Body of pancreas (tissue), 4 donors: ENCODE measurements at places on chromosomes 6 and 20. TPM values are rescaled to one million over a fixed set of nuclear protein-coding genes. Genes with fewer than 3 reads are reported as not detected.
A peak's percentile ranks its signal among the peaks of the same experiment; 100 is the strongest.

DNA sequence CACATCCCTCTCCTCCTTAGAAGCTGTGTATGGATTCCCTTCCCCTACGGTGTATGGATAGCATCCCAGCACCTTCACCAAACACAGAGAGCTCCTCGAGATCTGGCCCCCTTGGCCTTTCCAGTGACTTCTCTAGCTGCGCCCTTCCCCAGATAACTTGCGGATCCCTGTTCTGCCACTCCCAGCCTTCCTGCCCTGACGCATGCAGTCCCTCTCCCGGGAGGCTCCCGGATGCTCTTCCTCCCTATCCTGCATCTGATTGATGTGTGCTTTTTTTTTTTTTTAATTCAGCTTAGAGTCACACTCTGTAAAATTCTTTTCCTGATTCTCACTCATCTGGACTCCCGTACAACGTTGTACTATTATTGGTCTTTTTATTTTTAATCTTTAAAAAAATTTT is 44.8 kb downstream of the GCNT2 start:
- DNase-seq: no peak

DNA sequence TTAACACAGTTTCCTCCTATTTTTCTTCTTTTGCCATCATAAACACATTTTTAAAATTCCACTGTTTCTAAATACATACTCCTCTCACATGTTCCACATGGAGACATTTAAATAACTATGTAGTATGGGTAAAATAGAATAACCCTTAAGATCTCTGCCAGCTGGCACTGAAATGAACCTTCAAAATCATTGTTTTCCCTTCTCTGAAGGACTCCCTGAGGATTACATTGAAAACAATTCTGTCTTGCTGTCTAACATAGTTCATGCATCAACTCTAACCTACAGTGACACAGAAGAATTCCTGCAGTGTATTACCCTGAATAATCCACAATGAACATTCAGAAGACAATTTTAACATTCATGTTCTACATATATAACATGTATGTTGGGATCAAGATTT is 1361.8 kb upstream of the CITED2 start:
- DNase-seq: no peak

DNA sequence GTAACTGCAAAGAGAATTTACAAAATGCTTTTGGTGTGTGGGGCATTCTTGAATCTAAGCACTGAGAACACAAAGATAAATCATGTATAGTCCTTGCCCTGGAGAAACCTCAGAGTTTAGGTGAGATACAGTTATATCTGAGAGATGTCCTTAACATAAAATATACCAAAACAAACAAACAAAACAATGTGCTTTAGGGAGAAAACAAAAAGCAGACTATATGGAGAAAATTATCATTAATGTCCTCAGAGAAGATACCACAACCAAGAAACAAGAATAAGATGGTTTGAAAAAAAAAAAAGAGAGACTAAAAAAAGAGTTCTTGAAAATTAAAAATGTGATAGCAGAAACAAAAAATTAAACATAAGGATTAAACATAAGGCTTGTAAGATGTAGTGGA is 8.0 kb downstream of the KIF13A start:
- no peak for DNase-seq

DNA sequence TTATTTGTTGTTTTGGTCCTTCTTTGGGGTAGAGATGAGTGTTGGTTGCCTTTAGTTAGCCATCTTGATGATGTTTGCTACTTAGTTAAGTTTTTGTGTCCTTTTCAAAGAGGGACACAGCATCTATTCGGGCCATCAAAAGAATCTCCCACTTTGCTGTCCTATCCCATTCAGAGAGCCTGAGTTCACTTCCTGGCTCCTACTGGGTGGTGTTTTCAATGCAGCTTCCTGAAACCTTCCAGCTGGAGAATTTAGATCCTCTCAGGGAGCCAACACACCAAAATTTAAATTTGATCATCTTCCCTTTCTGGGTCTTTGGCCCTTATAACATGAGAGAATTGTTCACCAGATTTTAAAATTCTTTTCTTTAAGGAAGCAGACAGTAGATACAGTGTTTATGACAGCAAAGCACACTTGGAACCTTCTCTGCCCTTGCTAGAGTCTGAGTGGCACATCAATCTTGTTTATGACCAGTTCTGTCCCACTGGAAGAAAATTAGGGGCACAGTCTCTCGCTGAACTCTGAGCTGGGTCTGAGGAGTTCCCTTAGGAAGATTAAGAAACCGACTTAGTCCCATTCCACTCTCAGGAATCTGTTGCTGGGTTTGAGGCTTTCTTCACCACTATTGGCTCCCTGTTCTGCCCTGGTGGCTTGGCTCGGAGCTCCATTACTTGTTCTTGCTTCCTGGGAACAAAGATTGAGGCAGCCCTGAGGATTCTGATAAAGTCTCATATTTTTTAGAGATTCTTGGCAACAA is 115.5 kb downstream of the CCDC170 start:
- no peak for DNase-seq

GRCh38 chr20:35788796-35789195 is 17.0 kb downstream of the PHF20 start:
- no peak for DNase-seq

- DNase-seq: no peak
Measured at GRCh38 chr6:136524936-136525413, 25.2 kb downstream of the MAP7 start.

DNA sequence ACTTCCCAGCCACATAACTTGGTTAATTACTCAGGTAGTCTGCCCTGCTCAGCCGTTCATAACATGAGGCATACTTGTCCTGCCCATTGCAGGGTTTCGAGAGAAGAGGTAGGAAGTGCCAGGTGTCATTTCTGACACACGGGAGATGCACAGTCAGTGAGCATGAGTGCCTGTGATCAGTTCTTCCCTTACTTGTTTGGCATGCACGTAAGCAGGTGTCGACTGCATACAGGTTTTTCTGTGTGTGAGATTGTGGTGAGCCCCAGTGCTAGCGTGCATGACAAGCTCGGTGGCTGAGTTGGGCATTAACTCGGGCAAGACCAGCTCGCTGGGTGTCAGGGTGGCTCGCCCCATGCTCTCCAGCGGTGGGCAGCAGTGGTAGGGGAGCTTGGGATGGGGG is 51.2 kb upstream of the SLC22A1 start:
- no peak for DNase-seq

DNA sequence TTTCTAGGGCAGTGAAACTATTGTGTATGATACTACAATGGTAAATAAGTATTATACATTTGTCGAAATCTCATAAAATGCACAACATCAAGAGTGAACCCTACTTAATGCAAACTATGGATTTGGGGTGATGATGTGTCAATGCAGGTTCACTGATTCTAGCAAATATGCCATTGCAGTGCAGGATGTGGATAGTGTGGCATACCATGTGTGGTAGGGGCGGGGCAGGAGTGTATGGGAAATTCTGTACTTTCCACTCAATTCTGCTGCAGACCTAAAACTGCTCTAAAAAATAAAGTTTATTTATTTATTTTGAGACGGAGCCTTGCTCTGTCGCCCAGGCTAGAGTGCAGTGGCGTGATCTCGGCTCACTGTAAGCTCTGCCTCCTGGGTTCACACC is 44.3 kb downstream of the ABHD12 start:
- no peak for DNase-seq

- peak; percentile 58 for DNase-seq
Measured at GRCh38 chr6:162343936-162344645, 383.5 kb downstream of the PRKN start.

DNA sequence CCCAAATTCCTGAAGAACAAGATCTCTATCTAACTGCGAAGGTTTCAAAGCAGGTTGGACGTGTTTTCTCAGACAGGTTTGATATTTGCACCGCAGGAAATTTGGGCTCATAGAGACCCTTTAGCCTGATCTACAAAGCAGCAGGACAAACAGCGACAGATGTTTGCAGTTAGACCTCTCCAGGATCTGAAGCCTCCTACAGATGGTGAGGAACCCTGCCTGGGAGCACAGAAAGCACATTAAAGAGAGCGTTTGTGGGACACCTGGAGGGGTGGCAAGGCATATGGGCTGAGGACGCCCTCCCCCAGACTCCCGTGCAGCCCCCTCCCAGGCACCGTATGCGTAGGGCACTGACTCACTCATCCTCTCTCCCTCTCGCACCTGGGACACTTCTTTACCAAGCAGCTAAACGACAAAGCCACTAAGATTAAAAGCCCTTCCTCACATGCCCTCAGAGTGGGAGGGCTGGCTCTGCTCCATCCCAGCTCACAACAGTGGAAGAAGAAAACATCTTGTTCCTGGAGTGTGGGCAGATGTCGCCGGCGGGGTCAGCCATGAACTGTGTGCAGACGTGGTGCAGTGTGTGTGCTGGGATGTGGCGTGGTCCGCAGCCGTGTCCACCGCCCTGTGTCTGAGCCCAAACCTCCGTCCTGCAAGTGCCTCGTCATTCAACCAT is 249.7 kb upstream of the AFDN start:
- DNase-seq: no peak

- DNase-seq: no peak
Measured at GRCh38 chr20:38559764-38560163, 21.2 kb upstream of the ADIG start.

GRCh38 chr6:38507173-38507572 is 132.6 kb downstream of the BTBD9 start:
- no peak for DNase-seq

GRCh38 chr6:166640342-166641043 is 13.4 kb upstream of the RPS6KA2 start:
- DNase-seq: no peak

GRCh38 chr20:2195614-2196013 is 94.0 kb downstream of the STK35 start:
- DNase-seq: no peak

GRCh38 chr20:19419396-19419795 is 207.0 kb downstream of the SLC24A3 start:
- no peak for DNase-seq

The RBBP8NL gene
- 2.3 TPM for total RNA-seq

The AGER gene
- 4.9 TPM for total RNA-seq

The SOBP gene
- 0.66 TPM for total RNA-seq

The VSTM2L gene
- 7.0 TPM for total RNA-seq

The KIAA0408 gene
- total RNA-seq: 1.3 TPM

The LTB gene
- 0.78 TPM for total RNA-seq

The TMEM244 gene
- not detected for total RNA-seq

The CAGE1 gene
- total RNA-seq: 0.26 TPM

The SLC17A2 gene
- not detected for total RNA-seq

The RHAG gene
- not detected for total RNA-seq

The EGFL8 gene
- total RNA-seq: 5.7 TPM

The BTN1A1 gene
- not detected for total RNA-seq
